ENCODE measurements at places on chromosomes 5 and 9.

DNA sequence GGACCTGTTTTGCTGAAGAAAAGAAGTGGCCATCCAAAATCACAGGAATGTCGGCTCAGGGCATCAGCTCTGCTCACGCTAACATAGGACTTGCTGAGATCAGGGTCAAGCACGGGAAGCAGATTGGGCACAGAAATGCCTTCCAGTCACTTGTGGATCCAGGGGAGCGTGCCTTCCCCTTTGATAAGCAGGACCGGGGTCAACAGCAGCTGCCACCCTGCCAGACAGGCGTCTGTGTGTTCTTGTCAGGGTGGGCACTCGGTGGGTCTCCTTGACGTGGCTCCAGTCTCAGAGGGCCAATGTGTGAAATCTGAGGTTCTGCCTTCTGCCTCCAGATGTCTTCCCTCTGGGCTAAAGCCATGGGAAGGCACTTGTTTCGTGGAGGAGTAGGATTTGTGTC lies 313.7 kb upstream of the IRX4 start:
- DNase-seq = no peak

DNA sequence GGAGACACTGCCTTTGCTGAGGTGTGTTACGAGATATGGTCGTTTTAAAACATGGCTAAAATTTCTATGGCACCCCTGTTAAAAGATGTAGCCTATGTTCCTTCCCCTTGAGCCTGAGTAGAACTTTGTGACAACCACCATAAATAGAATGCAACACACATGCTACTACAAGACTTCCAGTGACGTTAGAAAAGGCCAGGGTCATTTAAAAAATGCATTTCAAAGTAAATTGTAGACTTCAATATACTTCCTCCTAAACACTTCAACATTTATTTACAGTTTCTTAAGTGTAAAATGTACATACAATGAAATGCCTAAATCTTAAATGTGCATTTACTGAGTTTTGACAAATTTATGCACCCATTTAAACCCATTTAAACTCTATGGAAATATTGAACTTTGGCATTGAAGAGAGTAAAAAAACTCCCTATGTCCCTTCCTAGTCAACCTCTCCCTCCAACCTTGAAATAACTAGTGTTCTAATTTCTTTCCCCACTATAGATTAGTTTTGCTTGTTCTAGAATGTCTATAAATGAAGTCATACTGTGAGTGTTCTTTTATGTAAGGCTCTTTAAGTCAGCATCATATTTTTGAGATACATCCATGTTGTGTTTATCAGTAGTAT lies 160.5 kb downstream of the SLC12A2 start:
- DNase-seq = no peak

- no peak for DNase-seq
Measured at GRCh38 chr9:98997604-98998003, 53.9 kb downstream of the COL15A1 start.

DNA sequence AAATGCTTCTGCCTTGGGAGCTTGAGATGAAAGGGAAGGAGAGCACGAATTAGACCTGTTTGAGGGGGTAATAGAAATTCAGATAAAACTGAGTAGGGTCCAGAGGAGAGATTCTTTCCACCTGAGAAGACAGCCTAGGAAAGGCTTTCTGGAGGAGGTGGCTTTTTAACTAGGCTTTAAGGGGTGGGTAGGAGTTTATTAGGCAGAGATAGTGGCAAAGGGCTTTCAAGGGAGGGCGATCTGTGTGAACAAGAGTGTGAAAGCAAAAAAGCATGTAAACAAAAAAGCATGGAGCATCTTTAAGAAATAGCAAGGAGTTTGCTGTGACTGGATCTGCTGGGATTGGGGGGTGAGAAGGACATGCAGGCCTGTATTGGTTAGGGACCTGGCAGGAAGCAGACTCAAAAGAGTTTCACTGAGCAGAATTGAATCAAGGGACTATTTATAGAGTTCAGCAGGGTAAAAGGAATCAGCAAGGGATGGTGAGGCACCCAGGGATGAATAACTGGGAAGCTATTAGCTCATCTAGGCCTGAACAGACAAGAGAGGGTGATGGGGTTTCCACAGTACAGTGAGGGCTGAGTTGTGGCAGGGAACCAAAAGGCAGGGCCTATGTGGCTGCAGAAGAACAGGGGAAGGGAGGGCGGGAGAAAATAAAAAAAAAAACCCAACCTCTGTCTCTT lies 18.8 kb downstream of the SLC1A1 start:
- no peak for DNase-seq

GRCh38 chr9:128701227-128701854 lies 962 bp upstream of the PKN3 start:
- no peak for DNase-seq

DNA sequence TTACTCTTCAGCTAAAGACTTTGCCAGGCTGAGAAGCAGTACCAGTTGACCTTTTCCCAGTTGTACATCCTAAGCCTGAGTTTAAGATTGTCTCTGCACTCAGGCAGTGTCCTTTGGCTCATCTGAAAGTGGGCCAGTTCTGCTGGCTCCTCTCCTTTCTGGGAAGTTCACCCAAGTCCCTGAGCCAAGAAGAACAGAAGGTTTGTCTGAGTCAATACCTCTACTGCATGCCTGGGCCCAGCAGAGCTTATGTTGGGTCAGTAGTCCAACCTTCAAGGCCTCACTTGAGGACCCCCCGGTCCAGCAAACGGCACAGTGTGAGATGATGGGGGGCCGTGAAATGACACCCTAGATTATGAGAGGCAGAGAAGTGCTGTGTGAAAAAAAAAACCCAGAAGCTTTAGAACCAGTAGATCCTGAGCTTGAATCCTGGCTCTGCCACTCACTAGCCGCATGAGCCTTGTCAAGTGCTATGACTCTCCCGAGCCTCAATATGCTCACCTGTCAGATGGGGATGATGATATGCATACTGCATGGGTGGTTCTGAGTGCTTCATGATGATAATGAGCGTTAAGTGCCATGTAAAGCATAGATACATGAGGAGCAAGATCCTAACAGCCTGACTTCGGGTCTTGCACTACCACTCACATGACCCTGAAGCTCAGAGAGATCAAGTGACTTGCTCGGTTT lies 156.0 kb downstream of the MACROH2A1 start:
- no peak for DNase-seq

Measured in stimulated activated CD8-positive, alpha-beta memory T cell treated with anti-CD3 and anti-CD28 coated beads, Interleukin-4, amount 100 ng/mL, for 4 hours (primary cell).